ENCODE measurements at places on chromosomes 1 and 21.

- peak; percentile 7 for DNase-seq
Observed at GRCh38 chr1:203278885-203279406, 26.4 kb upstream of the BTG2 start.

GRCh38 chr1:89332461-89332860, 31.4 kb upstream of the GBP6 start:
- DNase-seq: no peak

- no peak for DNase-seq
Observed at GRCh38 chr21:27818847-27819246, 852.0 kb upstream of the ADAMTS5 start.

GRCh38 chr1:155504207-155504606, 58.4 kb downstream of the ASH1L start:
- peak; percentile 22 for DNase-seq

DNA sequence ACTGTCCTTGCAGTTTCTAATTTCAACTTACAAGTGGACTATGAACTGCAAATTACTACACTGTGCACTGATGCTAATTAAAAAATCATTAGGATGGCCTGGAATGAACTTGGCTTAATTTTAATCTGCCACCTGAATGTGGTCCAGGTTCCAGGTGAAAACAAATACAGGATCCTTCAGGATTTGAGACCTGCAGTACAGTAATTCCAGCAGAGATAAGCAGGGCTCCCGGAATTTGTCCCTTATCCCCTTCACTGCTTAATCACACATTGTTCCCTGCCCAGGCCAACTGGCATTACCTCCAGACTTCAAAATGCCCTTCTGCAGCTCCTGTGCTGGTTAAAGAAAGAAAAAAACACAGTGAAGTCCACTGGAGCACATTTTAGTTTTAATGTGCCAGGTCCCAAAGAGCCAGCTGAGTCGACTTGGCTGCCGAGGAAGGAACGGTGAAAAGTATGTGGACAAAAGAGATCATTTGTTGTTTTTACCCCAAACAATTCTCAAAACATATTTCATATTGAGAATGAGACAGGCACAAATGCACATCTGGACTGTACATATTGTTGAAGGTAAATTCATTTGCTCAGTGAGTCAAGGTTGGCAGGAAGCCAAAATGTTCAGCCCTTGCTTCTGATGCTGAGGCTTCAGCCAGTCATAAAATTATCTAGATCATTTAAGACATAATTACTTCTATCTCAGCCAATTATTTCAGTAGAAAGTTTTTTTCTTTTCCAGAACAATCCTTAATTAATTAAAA, 28.3 kb downstream of the DEGS1 start:
- peak; percentile 73 for DNase-seq

- no peak for DNase-seq
Observed at GRCh38 chr1:105632342-105633196, 1423.9 kb upstream of the PRMT6 start.

GRCh38 chr1:238658763-238659162, 727.6 kb upstream of the CHRM3 start:
- DNase-seq: peak; percentile 74

GRCh38 chr1:55057270-55057955, 18.1 kb downstream of the PCSK9 start:
- no peak for DNase-seq

DNA sequence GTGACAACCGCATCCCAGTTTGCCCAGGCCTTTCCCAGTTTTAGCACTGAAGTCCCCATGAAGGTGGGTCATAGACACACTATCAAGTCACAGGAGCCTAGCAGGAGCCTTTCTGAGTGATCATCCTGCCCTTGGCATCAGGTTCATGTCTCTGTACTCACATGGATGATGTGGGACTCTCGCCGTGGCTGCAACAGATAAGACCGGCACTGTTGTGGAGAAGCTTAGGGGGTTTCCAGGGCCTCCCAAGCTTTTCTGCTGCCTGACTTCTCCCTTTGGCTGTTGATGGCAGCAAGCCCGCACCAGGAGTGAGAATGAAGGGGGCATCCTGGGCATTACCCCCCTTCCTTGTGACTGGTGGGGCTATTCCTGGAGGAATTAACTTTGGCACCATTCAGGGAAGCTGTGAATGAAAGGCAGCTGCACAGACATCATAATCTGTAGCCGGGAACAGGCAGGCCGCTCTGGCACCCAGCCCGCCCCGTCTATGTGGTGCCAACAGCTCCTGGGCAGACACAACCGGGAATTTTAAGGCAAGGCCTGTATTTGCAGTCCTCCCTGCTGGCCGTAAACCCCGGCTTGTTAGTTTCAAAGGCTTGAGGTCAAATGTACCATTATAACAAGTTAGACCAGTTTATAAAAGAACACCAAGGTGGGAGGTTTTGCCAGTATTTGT, 148.6 kb downstream of the HUNK start:
- DNase-seq: no peak

DNA sequence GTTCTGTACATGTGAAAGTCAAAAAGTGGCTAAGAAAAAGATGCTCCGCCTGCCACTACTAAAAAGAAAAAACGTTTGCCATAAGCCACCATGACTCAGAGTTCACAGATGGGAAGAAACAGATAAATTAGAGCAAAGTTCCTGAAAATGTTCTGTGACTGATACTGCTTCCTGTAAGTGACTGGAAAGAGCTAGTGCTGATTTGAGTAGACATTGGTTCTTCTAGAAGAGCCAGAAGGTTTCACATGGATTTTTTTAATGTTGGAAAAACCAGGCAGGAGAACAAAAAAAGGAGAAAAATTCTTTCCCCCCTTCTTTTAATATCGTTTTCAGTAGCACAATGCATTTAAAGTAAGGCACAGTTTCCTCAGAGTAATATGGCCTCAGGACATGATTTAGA, 221.4 kb downstream of the HLX start:
- DNase-seq: peak; percentile 95

DNA sequence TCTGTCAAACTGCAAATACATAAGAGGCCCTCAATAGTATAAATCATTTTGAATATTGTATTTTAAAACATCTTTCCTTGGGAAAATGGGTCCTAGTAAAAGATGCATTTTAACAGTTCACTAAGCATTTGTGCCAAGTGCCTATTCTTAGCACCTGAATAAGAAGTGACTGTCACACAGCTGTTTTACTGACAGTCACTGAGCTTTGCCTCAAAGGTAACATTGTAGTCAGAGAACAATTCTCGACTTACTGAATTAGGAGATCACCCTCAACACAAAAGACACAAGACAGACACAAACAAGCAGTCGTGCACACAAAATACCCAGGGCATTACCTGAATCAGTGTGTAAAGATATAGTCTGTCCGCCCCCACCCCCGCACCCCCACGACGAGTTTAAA, 408 bp downstream of the ESRRG start:
- DNase-seq: no peak

- DNase-seq: no peak
Observed at GRCh38 chr1:245378311-245378722, 223.5 kb downstream of the KIF26B start.

- DNase-seq: peak; percentile 35
Observed at GRCh38 chr1:55129194-55129728, 85.9 kb downstream of the USP24 start.

DNA sequence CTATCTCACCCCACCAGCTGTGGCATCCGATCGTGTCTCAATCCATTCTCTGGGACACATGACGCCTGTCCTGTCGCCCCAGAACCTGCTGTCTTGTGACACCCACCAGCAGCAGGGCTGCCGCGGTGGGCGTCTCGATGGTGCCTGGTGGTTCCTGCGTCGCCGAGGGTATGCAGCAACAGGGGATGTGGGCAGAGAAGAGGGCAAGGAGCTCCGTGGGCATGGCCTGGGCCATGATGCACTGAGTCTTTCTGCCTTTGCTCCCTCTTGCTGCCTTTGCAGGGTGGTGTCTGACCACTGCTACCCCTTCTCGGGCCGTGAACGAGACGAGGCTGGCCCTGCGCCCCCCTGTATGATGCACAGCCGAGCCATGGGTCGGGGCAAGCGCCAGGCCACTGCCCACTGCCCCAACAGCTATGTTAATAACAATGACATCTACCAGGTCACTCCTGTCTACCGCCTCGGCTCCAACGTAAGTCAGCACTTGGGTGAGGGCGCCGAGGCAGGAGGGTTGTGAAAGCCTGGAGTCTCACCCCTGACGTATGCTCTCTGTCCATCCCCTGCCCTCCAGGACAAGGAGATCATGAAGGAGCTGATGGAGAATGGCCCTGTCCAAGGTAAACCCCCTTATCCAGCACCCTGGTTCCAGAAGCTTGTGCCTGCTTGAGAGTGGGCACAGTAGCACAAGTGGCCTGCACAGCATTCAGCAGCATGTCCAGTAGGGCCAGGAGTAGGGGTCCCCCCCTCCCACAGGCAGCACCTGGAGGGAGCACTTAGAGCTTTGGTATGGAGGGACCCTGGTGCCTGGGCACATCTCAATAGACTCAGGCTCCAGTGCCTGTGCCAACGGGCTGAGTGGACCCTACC, 8.8 kb downstream of the TINAGL1 start:
- DNase-seq: no peak

DNA sequence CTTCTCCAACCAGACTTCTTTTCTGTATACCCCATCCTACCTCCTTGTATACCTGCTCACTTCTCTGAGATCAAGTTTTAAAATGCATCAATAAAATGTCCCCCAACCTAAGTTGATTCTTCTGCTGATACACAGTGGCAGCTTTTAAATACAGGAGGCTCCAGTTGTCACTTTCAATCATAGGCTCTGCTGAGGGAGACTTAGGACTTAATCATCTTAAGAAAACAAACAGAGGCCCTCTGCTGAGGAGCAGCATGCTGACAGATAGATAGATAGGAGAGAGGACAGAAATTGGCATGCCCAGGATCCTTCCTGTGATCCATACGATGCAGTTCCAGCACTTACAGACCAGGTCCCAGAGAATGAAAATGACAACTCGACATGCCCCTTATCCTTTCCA, 311.0 kb upstream of the PROX1 start:
- DNase-seq: no peak

DNA sequence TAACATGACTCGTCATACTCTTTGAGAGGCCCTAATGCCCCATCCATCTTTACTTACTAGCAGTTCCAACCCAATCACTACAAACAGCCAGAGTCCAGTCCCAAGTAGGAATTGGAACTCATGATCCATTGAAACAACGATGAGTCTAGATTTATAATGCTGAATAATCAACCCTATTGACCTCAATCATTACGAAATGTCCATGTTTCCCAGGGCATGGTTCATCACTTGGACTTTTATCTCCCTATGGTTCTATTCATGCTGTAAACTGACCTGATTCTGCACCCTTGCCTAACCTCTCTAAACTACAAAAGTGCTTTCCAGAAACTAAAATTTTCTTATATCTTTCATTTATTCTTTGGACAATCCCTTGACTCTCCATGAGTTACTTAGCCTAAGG, 840.0 kb upstream of the B3GALT2 start:
- DNase-seq: no peak

DNA sequence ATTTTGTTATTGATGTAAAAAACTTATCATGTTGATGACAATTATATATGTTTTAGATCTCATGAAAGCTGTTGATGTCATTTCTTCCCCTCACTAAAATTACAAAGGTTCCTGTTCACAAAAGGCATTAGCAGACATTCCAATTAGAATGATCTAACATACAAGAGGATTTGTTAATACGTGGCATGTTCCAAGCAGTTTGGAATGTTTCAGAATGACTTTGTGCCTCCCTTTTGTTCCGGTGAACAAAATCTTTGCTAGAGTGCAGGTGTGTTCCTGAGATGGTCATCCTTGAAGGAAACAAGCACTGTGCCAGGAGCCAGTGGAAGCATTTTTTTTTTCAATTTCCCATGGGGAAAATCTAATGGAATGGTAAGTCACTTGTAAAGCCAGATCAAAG, 108.0 kb upstream of the KCTD3 start:
- peak; percentile 9 for DNase-seq

GRCh38 chr1:220810179-220810653, 23.5 kb downstream of the MTARC1 start:
- DNase-seq: peak; percentile 80

GRCh38 chr1:26993237-26994019, at the start of gene TRNP1:
TRNP1 (plus strand) TSS chr1:26993692; CDS start chr1:26993787, 95 bp downstream.
- DNase-seq: peak; percentile 83

GRCh38 chr21:36584980-36585940, 105.3 kb upstream of the CLDN14 start:
- no peak for DNase-seq

GRCh38 chr1:93690921-93691789, 9.5 kb upstream of the BCAR3 start:
- DNase-seq: no peak

All from fibroblast of skin of right biceps (primary cell).